Stimulated activated CD8-positive, alpha-beta memory T cell treated with anti-CD3 and anti-CD28 coated beads, Interleukin-7, amount 100 ng/mL, for 48 hours (primary cell): ENCODE measurements at places on chromosomes 1 and 21.

GRCh38 chr1:47784497-47784822 is 212.7 kb downstream of the TRABD2B start:
- DNase-seq, result no peak

DNA sequence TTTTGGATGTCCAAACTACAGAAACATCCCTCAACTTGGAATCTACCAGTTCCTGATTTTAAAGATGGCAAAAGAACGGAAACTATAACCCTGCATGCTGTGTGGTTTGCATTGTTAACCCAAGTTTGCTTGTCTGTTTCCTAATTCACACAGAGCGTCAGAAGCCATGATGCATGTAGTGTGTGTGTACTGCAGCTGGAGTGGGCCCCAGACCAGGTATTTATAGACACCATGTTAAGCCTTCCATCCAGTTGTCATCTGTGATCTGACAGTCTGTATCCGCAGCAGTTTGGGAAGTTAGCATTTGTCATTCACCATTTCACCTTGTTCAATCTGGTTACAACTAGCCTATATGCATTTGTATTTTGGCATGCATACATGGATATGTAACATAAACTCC is 27.7 kb upstream of the PLEKHM2 start:
- no peak for DNase-seq

DNA sequence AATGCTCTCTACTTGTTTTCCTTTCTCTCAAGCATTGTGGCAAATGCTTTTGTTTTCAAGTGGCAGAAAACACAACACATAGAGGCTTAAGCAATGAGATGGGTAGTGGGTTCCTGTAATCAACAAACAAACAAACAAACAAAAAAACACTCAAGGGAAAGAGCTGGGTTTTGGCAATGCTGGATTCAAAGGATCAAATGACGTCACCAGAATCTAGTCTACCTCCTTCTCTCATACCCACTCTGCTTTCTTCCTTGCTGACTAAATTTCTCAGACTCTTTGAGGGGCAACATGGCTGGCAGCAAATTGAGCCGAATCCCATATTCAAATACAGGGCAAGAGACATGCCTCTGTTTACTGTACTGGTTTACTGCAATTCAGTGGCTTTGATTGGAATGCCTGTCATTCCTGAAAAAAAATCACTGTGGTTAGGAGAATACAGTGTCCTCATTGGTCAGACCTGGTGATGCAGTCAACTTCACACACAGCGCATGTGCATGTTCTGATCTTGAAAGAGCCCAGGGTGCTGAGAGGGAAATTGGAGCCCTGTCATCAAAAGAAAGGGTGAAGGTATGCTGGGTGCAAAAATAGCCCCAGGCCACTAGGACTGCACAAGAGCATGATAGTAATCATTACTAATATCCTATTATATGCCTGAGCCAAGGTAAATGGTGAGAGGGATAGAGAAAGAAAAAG is 356.2 kb downstream of the KCTD3 start:
- DNase-seq, result no peak

GRCh38 chr1:50368179-50369007 is 54.9 kb downstream of the DMRTA2 start:
- peak; percentile 9 for DNase-seq

GRCh38 chr1:221829327-221830015 is 87.6 kb upstream of the DUSP10 start:
- DNase-seq, result no peak

- DNase-seq, result no peak
These were observed 76.3 kb downstream of the UCK2 start for GRCh38 chr1:165903672-165904071.
